NCI-H187 (cell line): ENCODE measurements at places on chromosomes 13 and 19.

GRCh38 chr13:41458761-41459431 lies 1.5 kb downstream of the RGCC start:
- no peak for DNase-seq

GRCh38 chr13:98939660-98940191 lies 38.1 kb downstream of the DOCK9 start:
- no peak for DNase-seq

DNA sequence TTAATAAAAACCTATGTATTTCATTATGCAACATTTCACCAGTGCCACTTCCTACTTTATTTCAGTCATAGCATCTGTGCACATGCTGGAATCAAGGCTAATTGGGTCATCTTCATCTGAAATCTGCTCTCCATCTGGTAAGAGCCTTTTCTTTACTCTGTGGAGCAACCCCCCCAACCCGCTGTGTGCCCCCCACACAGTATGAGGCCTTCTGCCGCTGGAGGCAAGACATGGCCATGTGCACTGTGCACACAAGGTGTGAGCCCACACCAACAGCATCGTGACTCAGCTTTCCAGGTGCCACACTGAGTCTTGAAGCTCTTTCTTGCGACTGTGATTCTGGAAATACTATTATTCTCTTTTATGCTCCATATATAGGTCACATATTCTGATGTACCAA lies 471.0 kb downstream of the TBC1D4 start:
- DNase-seq, result no peak

GRCh38 chr13:42127047-42127446 lies 78.6 kb downstream of the DGKH start:
- no peak for DNase-seq

GRCh38 chr13:28408863-28409262 lies 86.1 kb downstream of the FLT1 start:
- DNase-seq, result no peak
